ENCODE measurements at places on chromosomes 1 and 21.

- no peak for DNase-seq
These were observed 15.9 kb upstream of the DHX9 start for GRCh38 chr1:182823220-182823619.

DNA sequence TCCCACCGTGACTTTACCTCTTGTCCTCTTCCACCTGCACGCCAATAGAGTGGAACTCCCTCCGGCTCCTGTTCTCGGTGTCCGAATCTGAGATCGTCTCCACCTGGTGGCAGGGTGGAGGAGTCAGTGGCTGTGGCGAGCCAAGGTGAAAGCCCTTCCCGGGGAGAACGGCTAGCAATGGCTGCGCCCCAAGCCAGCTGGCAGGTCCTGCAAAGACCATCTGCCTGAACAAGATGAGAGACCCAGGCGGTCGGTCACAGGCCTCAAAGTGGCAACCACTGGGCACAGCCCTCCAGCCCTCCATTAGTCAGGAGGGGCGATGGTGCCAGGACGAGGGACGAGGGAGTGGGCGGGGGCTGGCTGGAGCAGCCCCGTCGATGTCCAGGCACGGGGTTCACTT is 25.4 kb upstream of the SMIM12 start:
- DNase-seq, result no peak

DNA sequence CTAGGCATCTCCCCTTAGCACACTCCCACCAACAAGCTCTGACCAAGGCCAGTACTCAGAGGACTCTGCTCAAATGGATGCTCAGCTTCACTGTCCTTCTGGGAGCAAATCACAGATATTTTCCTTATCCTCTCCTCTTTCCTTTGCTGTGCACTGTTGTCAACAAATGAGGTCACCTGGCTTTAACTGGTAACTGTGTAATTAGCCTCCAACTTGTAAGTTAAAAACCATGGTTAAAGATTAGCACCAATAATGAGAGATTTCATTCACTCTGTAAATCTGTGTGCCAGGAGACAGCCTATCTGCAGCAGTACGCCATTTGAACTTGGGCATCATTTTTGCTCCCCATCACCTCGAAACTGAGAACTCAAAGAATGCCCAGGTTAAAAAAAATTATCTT is 149.5 kb downstream of the GABPA start:
- no peak for DNase-seq

- DNase-seq, result no peak
These were observed 7.1 kb upstream of the CFAP107 start for GRCh38 chr1:12738934-12739333.

DNA sequence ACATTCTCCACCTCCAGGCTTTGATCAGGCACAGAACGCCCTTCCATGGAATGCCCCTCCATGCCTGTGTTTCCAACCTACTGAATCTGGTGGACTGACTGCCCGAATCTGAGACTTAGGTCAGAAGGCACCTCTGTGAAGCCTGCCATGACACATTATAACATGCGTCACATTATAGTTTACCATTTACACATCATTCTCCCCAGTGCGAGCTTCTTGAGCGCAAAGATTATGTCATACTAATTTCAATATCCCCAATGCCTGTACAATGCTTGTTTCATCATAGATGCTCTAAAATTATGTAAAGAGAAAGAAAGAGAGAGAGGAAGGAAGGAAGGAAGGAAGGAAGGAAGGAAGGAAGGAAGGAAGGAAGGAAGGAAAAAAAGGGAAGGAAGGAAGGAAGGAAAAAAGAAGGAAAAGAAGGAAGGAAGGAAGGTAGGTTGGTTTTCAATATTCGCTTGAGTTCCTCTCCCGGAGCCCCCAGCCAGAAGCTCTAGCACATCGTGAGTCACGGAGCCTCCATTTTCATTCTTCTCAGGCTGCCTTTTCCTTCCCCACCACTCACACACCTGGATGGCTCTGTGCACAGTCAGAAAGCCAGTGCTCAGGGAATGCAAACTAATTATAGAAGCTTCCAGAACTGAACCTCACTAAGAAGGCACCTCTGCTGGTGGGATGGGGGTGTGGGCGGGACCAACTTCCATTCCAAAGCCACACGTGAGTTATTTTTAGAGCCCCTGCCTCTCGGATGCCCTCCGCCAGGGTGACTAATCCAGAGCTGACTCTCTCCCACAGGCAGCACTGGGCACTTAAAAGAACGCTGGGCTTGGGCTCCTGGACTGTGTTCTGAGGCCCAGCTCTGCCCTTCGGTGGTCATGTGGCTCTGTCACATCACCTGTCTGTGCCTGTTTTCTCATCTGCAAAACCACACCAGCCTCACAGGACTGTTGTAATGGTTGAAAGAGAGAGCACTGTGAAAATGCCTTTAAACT is 27.4 kb downstream of the LAMB3 start:
- DNase-seq, result no peak

DNA sequence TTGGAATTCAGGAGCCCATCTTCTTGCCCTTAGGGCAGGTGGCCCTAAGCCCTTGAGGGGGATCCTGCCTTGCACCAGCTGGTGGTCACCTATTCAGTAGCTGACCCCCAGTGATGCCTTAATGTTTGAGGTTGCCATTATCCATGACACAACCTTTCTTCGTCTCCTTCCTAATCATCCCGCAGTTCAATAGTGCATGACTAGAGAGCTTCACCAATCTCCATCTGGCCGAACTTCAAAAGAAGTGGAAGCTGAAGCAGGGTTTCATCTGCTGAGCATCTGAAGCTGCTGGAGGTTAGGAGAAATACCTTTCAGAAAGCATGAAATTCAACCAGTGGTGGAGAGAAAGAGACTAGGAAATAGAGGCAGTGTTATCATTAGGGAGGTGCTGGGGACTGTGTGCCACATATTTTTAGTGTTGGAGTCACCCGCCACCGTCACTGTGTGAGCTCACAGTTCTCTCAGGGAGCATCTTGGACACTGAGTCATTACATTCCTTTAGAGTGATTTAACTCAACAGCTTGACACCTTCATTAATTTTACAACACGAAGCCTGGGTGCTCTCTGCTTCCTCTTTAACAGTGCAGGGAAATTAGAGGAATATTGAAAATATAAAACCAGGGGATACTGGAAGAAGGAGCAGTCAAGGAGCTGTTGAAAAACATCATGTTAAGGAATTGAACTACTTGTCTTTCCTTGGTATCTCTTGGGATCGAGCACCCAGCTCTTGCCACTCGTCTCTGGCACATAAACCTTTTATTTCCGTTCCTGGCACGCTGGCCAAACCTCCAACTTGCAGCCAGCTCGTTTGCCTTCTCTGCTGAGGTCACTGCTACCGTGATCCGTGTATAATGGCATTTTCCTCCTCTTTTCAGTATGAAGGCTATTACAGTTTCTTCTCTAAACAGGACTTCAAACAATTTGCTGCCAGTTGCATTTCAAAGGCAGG is 53.6 kb downstream of the PEX14 start:
- DNase-seq, result no peak

DNA sequence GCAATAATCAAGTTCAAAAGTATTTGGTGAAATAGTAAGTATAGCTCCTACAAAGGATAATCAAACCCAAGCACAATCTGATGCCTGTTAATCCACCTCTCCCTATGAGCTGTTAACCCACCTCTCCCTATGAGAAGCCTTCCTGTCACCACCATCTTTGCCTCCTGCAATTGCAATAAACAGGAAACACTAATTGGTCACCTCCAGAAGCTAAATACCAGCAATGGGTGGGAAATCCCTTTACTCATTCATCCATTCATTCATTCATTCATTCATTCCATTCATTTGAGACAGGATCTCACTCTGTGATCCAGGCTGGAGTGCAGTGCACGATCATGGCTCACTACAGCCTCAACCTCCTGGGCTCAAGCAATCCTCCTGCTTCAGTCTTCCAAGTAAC is 132.8 kb downstream of the RERE start:
- no peak for DNase-seq

GRCh38 chr1:203480525-203481084 is 5.0 kb downstream of the PRELP start:
- DNase-seq, result no peak

- DNase-seq, result no peak
These were observed 19.2 kb upstream of the TBX15 start for GRCh38 chr1:119007339-119007669.

GRCh38 chr21:15029077-15029476 is 35.7 kb downstream of the NRIP1 start:
- DNase-seq, result no peak

GRCh38 chr1:227449051-227449450 is 114.3 kb upstream of the ZNF678 start:
- DNase-seq, result peak; percentile 25

DNA sequence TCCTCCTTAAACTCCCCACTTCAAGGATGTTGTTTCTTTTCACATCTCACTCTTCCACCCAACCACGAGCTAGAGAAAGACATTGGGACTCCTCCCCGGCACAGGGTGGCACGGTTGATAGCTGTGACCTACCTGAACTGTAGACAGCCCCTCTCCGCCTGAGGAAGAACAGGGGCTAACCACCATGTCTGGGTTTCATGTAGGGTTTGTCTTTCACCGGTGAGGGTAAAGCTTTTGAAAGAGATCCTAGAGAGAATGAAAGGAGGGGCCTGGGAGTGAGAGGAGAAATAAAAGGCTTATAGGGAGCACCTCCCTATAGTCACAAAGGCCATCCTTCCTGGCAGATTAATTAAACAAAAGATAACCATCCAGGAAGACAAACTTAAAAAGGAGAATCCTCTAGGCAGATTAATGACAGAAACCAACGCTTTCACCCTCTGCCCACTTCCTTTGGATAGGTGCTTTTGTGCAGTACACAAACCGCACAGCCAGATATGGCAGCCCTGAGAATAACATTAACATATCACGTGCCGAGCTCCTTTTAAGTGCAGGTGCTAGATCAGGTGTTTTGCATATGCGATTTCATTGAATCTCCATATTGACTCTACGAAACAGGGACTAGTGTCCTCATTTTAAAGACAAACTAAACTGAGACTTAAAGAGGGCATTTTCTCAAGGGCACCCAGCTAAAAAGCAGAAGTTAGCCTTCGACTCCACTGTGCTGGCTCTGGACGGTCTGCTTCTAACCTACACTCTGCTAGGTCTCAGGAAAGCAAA is 178.1 kb upstream of the RUNX1 start:
- DNase-seq, result peak; percentile 71

GRCh38 chr21:39097981-39098380 is 85.3 kb downstream of the PSMG1 start:
- DNase-seq, result no peak

DNA sequence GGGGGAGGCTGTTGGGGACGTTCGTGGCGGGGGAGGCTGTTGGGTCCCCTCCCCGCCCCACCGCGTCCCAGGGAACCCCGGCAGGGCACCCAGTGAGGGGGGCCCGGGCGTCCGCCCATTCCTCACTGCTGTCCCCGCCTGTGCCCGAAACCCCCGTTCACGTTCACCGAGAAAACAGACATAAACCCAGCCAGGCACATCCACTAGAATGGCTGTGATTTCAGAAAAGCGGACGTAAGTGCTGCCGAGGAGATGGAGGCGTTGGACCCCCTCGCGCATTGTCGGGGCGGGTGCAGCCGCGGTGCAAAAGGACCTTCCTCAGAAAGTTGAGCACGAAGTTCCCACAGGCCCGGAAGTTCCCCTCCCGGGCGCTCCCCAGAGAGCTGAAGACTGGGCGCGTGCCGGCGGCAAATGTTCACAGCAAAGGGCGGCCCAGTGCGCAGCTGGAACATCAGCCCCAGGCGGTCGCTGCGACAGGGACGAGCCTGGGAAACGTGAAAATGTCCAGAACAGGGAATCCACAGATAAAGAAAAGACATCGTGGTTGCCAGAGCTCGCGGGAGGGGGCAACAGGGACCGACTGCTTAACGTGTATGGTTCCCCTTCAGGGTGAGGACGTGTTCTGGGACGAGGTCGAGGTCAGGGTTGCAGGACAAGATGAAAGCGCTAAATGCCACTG is 18.5 kb upstream of the SAMD11 start:
- peak; percentile 50 for DNase-seq

DNA sequence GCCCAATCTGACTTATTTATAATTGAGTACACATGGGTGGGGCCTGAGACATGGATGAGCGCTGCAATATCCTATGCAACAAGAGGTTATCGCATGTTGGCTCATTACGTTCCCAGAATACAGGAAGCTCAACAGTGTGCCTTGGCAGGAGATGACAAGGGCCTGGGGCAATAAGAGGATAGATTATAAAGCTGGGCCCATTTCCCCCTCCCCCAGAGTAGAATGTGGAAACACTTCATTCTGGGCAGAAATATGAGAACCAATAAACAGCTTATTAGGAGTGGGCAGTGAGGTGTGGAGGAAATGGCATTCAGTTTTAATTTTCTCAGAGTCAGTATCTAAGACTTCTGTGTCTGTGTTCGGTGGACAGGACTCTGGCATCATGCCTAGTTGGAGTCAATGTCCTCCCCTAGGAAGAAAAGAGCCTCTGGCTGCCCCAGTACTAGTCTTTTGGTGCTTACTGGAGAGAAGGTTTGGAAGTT is 92.8 kb downstream of the PIK3R3 start:
- DNase-seq, result no peak

- peak; percentile 66 for DNase-seq
These were observed 42.3 kb downstream of the LACTBL1 start for GRCh38 chr1:22930240-22930912.

GRCh38 chr1:109762821-109763645 is 690 bp downstream of the EPS8L3 start:
- DNase-seq, result no peak

GRCh38 chr1:116997636-116998035 is 3.9 kb upstream of the CD101 start:
- no peak for DNase-seq

DNA sequence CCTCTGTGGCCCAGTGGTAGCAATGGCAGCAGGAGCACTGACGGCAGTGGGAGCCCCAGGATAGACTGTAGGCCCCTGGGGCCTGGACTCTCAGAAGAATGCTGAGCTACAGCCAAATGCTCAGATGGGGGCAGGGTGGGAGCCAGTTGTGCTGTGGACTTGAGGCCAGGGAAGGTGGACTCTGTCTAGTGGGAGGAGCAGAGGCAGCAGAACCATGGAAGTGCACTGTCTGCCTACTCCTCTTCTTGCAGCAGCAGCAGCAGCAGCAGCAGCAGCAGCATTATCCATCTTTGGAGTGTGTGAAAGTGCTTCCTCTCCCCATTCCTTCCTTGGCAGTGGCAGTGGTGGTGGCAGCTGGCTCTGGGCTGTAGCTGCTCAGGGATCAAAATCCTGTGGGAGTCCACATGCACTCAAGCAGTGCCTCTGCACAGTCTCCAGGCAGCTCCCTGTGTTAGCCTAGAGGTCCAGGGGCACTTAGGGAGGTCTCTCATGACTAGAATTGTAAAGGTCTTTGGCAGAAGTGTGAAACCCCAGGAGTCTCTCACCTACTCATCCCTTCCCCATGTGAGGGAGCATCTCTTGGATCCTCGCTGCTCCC is 917.9 kb upstream of the B3GALT2 start:
- no peak for DNase-seq

- DNase-seq, result peak; percentile 1
These were observed 81.5 kb downstream of the PTGER3 start for GRCh38 chr1:70966018-70966638.

GRCh38 chr1:185804206-185804605 is 70.0 kb downstream of the HMCN1 start:
- DNase-seq, result no peak
